Muscle of leg (tissue), 16 donors: ENCODE measurements at places on chromosomes 1 and 21. TPM values are rescaled to one million over a fixed set of nuclear protein-coding genes. Genes with fewer than 3 reads are reported as not detected.

The F13B gene
- not detected for polyA plus RNA-seq

DNA sequence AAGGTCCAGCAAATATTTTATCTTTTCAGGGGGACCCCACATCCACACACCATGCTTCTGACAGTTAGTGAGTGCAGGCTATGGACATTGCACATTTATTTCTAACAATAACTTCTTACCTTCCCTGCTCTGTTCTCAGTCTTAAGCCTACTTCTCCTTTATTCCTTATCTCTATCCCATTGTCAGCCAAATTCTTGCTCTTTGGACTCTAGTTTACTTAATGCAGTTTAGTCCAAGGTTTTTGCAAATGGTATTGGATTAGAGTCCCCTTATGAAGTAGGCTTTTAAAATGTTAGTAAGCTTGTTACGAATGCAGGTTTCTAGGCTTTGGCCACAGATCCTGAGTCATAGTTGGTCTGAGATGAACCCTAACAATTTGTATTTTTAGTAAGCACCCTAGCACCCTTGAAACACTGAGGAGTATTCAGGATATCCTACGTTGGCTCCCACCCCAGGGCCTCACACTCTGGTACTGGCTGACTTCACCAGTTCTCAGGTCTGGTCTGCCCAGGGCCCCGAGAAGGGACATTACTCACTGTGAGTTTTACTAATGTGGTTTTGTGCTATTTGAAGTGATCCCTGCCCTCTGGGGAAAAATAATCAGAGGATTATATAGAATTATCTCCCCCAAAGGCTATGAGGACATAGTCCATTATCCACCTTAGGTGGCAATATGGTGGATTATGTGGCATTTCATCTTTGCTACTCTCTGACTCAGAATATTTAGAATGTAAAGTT, 239.5 kb downstream of the TGFB2 start:
- no peak for DNase-seq

DNA sequence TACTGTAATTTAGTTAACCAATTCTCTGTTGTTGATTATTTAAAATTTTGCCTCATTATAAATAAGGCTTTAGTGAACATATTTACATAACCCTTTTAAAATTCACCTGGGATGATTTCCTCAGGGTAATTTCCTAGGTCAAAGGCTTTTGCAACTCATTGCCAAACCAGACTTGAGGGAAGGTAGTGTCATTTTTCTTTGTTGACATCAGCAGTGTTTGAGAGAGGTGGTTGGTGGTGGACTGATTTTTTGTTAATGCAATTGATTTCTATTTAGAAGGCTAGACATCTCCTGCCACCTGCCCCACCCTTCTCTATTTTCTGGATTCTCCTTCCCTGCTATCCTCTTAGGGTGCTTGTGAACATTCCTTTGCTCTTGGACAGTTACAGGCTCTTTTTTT, 116.8 kb downstream of the HHAT start:
- DNase-seq = no peak

The CFHR3 gene
- polyA plus RNA-seq = 1.9 TPM

The TMEM82 gene
- not detected for polyA plus RNA-seq

GRCh38 chr1:193069748-193070385, 10.5 kb downstream of the RO60 start:
- DNase-seq = no peak

The ANGPTL3 gene
- 0.04 TPM for polyA plus RNA-seq

The PTPRF gene
- 21.0 TPM for polyA plus RNA-seq

- no peak for DNase-seq
Measured at GRCh38 chr1:34266127-34266951, 89.6 kb downstream of the C1orf94 start.

GRCh38 chr21:44314128-44314527, 14.3 kb downstream of the PFKL start:
- DNase-seq = no peak

DNA sequence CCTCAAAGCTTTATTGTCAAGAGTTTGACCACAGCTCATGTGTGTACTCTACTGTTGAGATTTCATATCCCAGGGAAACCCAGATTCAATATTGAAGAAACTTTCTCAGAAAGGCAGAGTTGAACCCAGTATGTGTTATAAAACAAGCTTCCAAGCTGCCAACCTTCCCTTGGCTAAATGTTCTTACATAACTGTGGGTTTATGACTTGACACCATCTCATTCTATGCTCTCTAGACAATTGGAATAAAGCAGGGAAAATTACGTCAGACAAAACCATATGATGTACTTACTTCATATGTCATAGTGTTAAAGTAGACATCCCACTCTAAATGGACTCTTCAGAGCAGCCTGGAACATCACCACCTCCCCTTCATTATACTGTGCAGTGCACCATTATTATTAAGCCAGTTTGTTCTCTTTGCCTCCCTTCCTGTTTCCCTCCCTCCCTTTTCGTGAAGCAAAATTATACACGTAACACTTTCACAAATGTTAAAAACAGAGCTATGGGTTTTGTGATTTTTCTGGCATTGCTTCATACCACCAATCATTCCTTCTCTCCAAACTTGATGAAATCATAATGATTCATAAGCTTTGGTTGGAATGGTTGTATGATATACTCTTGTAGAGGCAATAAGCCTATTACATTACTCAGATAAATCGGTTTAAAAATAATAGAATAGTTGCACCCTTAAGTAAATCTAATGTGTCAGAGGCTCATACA, 507.2 kb downstream of the LTN1 start:
- DNase-seq = no peak

DNA sequence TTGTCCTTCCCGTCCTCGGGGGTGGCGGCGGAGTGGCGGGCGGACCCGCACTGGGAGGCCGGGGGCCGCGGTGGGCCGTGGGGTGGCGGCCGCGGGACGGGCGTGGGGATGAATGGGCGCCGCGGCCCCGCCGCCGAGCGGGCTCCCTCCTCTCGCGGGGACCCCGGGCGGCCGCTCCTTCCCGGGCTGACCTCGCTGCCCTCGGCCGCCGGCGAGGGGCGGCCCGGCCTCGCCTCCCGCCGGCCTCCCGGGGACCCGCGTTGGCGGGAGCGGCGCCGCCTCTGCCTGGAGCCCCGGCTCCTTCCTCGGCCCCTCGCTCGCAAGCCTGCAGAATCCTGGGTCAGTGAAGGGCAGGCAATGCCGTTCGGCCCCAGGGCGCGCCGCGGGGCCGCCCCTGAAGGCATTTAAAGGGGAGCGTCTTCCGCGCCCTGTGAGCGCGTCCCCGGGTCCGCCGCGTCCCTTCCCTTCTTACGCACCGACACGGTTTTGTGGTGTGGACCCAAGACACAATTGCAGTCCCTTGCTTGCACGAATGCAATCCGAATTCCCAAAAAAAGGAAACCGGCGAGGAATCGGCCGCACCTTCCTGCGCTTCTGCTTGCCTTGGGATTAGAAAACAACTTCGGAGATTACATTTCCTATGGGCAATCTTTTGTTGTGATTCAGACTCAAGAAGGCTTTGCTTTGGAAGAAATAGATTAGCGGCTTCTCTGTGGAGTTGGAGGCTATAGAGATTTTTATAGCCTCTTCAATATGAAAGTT, 776 bp downstream of the ITSN1 start:
- peak; percentile 56 for DNase-seq

- no peak for DNase-seq
Measured at GRCh38 chr21:41886328-41886727, 7.2 kb upstream of the PRDM15 start.

DNA sequence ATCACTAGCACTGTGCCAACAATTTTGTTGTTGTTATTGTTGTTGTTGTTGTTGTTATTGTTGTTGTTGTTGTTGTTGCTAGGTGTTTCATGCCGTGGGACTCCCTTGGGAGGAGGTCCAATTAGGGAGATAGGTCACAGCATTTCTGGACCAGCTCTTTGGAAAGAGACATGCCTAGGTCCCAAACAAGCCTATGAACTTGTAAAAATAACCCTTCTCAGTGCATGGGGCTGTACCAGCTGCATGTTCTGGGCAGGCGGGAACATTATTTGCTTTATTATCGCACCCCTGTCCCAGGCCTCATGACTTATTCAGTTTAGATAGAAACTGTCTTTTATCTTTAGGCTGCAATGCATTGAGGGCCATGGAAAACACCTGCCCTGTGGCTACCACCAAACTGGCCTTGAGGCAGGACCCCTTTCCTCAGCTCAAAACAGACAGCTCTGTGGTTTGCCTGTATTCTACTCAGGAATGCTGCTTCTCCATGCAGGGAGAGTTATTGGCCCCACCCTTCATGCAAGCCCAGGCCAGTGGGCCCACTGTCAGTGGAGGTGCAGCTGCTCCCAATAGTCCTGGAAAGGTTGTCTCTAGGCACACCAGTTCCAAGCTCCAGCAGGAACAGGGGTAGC, 386.5 kb upstream of the BRINP3 start:
- DNase-seq = no peak

The CACNA1E gene
- 0.23 TPM for polyA plus RNA-seq

GRCh38 chr1:151968058-151968457, 25.6 kb downstream of the S100A10 start:
- no peak for DNase-seq

DNA sequence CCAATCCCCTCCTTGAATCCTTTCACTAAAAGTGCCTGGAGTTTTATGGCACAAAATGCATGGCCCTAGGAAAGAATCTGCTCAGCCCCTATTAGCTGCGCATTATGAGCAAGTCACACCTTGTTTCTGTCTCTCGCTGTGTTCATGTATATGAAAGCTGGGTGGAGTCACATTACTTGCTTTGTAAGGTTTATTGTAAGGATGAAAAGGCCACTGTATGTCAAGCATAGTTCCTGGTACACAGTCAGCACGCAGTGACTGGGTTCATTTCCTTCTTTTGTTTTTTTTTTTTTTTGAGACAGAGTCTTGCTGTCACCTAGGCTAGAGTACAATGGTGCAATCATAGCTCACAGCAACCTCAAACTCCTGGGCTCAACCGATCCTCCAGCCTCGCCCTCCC, 6.7 kb upstream of the SLC9A1 start:
- no peak for DNase-seq

The COL8A2 gene
- polyA plus RNA-seq = 4.3 TPM

- no peak for DNase-seq
Measured at GRCh38 chr1:95284420-95284819, 50.4 kb downstream of the RWDD3 start.

DNA sequence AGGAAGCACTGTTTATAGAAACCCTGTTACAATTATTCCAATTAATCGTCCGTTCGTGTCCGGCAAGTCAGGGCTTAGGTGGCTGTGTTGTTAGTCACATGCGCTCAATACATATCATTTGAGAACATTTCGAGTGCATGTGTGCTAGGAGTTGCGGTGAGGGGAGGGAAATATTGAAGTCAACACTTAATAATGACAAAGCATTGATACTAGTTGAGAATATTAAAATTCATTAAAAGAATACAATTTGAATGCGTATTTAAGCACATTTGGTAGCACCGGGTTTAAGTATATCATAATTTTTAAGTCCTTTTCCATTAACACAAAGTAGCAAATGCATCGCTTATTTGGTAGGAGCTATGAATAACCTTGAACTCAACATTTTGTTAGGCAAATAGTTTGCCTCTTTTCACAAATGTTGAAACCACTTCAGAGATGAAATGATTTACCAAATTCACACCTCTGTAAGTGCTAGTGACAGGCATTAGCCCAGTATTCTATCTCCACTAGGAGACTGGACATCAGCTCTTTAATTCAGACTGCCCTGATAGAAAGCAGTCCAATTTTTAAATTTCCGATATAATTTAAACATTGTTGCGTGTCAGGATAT, 1.1 kb upstream of the SERBP1 start:
- no peak for DNase-seq

The CLCA1 gene
- not detected for polyA plus RNA-seq

The BOLA1 gene
- polyA plus RNA-seq = 13.0 TPM

The FAM72C gene
- 1.8 TPM for polyA plus RNA-seq

The THEM5 gene
- 0.47 TPM for polyA plus RNA-seq

DNA sequence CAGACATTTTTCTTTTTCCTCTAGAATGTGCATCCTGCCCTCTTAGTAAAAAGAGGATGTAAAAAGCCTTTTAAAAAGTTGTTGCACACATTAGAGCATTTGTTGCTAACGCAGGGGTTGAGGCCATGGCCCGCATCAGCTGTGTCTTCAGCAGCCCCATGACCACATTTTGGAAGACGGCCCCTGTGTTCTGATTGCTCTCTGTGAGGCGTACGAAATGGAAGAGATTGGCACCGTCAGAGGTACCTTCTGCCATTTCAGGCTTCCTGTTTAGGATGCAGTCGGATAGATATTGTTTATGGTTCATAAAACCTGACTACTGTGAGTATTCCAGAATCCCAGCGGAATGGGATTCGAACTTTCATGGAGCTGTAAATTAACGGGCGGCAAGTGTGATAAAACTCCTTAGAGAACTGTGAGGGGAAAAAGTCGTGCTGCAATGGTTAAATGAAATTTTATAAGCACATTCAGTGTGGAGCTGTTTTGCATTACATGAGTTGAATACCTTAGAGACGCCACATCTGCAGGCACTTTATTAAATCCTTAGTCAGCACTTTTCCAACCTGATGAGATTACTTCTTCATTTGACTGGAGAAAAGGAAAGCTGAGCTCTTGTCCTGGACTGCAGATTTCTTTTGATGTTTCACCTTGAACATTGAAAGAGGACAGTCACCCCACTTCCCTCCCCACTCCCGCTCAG, 273.9 kb downstream of the TM2D1 start:
- peak; percentile 96 for DNase-seq

The AZIN2 gene
- 6.4 TPM for polyA plus RNA-seq

DNA sequence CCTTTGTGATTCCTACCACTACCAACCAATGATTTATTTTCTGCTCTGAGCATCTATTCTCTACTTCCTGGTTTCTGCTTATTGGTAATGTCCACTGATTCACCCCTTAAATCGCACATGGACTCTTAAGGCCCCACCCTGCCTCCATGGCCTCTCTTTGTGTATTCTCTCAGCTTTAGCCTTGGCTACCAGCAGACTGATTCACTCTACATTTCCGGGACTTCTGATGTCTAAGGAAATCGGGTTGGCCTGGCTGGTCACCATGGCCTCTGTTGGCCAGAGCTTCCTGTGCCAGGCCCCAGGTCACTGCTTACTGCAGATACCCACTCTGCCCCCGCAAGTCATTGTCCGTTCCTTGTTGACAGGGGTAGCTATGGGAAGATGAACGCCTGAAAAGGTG, 40.9 kb downstream of the PDPN start:
- no peak for DNase-seq

The DAB1 gene
- polyA plus RNA-seq = 1.1 TPM

- DNase-seq = no peak
Measured at GRCh38 chr1:176567190-176567794, 104.3 kb downstream of the PAPPA2 start.

The HSPB7 gene
- 149 TPM for polyA plus RNA-seq

DNA sequence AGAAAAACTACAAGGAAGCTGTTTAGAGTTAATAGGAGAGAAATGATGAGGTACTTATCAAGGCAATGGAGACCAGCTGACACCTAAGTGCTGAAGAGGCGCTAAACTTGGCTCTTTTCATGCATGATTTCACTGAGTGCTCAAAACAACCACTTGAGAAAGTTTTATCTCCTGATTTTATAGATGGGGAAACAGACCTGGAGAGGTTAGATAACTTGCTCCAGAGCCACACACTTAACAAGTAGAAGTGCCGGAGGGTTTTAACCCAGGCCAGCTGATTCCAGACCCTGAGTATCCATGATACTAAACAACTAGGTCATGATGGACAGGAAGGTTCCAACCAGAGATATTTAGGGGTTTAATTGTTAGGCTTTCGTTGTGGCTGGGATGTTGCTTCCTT, 25.9 kb downstream of the UBE2U start:
- DNase-seq = no peak
